Glomerular endothelial cell (primary cell): ENCODE measurements at places on chromosomes 4 and X. TPM values are rescaled to one million over a fixed set of nuclear protein-coding genes. Genes with fewer than 3 reads are reported as not detected.

The MAOB gene
- 0.12 and 0.19 TPM in 2 replicates for total RNA-seq

DNA sequence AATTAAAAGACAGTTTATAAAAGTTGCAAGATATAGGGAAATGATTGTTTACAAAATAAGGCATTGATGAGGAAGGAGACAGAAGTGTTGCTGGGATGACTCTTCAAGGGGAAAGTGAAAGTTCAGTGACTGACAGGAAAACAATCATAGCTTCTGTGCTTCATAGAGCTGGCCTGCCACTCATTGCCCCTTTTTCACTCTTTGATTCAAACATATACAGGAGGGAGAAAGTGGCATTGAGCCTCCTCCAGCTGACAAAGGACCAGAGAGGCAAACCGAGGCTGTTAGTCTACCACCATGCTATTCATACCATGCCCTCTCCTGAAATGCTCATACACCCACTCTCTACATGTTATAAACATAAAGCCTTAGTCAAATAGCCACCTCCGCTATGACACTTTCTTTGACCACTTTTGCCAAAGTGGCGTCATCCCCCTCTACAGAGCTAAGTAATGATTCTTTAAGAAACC is 79.2 kb upstream of the ATOH1 start:
- DNase-seq = no peak

DNA sequence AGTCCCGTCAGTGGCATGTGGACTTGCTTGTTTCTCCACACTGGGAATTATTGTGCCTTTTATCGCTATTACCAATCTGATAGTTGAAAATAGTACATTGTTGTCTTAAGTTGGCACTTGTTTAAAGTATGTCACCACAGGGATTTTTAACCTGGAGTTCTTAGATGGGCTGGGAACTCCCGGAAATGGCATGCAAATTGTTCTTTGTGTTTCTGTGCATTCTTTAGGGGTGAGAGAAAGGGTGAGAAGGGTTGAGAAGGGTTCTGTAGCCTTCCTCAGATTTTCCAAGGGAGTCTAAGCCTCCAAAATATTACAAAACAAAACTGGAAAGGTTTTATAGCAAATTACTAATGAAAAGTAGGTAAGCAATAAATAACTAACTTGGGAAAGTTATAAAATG is 176.9 kb downstream of the ZIC3 start:
- DNase-seq = no peak

DNA sequence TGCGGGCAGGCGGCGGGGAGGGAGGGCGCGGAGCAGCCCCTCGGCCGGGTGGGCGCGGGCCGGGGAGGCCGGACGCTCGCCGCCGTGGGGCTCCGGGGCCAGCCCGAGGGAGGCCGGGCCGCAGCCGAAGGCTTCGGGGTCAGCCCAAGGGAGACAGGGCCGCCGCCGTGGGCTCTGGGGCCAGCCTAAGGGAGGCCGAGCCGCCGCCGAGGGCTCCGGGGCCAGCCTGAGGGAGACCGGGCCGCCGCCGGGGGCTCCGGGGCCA is 251 bp downstream of the KIAA0232 start:
- DNase-seq = no peak

DNA sequence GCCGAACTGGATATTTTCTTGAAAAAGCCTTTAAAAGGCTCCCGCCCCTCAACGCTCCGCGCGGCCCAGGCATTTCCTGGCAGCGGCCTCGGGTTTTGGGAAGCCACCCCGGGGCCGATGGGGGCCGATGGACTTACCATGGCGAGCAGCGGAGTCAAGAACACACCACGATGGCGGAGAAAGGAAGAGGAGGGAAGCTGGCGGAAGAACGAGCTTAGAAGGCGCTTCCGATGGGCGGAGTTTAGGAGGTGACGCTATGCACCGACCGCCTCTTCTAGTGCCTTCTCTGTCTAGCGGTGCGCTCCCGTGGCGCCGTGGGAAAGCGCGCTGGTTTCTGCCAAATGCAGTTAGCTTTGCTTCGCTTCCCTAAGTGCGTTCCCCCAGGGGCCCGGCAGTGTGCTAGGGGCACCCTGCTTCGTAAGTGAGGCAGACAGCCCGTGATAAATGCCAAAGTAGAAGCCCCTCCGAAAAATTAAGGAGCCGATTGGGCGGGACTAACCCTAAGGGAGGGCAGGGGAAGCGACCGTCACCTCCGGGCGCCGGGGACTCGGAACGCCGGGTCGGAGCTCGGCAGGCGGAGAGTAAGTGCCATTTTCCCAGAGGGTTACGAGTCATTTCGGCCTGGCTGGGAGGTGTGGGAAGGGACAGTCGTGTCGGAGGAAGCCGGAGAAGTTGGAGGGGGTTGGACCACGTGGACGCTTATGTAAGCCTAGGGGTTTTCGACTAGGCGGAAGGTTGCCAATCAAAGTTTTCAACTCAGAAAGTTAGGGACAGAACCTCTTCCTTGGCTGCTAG is at the start of gene RPL39:
RPL39 (minus strand) TSS at position 194 of the 795 bp plus-strand sequence; CDS start at position 140, 54 bp downstream.
- peak; percentile 56 for DNase-seq
